ENCODE measurements at places on chromosomes 12 and 14. TPM values are rescaled to one million over a fixed set of nuclear protein-coding genes. Genes with fewer than 3 reads are reported as not detected.

The MYBPC1 gene
- total RNA-seq, result not detected

The IGF1 gene
- total RNA-seq, result 0.09 TPM

The BDKRB2 gene
- under 0.01 TPM for total RNA-seq

The DIO2 gene
- total RNA-seq, result 2.7 TPM

The IFI27L2 gene
- 129 TPM for total RNA-seq

The FLVCR2 gene
- 1.4 TPM for total RNA-seq

The SLC25A3 gene
- total RNA-seq, result 629 TPM

The CCDC175 gene
- total RNA-seq, result not detected

The TAS2R19 gene
- 3.4 TPM for total RNA-seq

The TMPRSS12 gene
- not detected for total RNA-seq

The SLC7A7 gene
- 13.6 TPM for total RNA-seq

The HOXC9 gene
- total RNA-seq, result not detected

The NRDE2 gene
- total RNA-seq, result 8.7 TPM

The ZNF219 gene
- total RNA-seq, result 2.8 TPM

The ALX1 gene
- total RNA-seq, result 0.09 TPM

The SLC38A4 gene
- total RNA-seq, result not detected

The PMCH gene
- total RNA-seq, result 0.09 TPM

The HOXC13 gene
- not detected for total RNA-seq

The GPD1 gene
- total RNA-seq, result not detected

The TMX1 gene
- total RNA-seq, result 42.4 TPM

The PPP1R3E gene
- total RNA-seq, result 1.3 TPM

The FOXN4 gene
- not detected for total RNA-seq

The TMEM52B gene
- not detected for total RNA-seq

The KRT5 gene
- 0.28 TPM for total RNA-seq

The PTGDR gene
- total RNA-seq, result not detected

The MUCL1 gene
- total RNA-seq, result not detected

The FRMD6 gene
- total RNA-seq, result 241 TPM

The HOXC4 gene
- total RNA-seq, result not detected

The CEBPE gene
- total RNA-seq, result not detected

The OTX2 gene
- total RNA-seq, result not detected

The KRT77 gene
- total RNA-seq, result not detected

The ABHD12B gene
- not detected for total RNA-seq

The C12orf54 gene
- not detected for total RNA-seq

The ZDHHC22 gene
- total RNA-seq, result not detected

The PTCSC3 gene
- total RNA-seq, result not detected

The MGAT4C gene
- total RNA-seq, result not detected

The RGS6 gene
- total RNA-seq, result not detected

The RTRAF gene
- 157 TPM for total RNA-seq

The MGP gene
- 65.4 TPM for total RNA-seq

The PPP1R36 gene
- total RNA-seq, result 0.85 TPM

The P2RX2 gene
- total RNA-seq, result not detected

The SIX6 gene
- total RNA-seq, result not detected

The NPAS3 gene
- 0.09 TPM for total RNA-seq

The KERA gene
- total RNA-seq, result not detected

The RERGL gene
- total RNA-seq, result not detected

The TMEM229B gene
- 0.19 TPM for total RNA-seq

The ARID2 gene
- 12.1 TPM for total RNA-seq

The IL22 gene
- total RNA-seq, result not detected

The CPNE8 gene
- 6.5 TPM for total RNA-seq

The NTS gene
- total RNA-seq, result not detected

The LEMD3 gene
- total RNA-seq, result 20.0 TPM

The CTSG gene
- not detected for total RNA-seq

The CMKLR1 gene
- total RNA-seq, result 0.28 TPM

Measured in endothelial cell of coronary artery (primary cell).